CD4-positive, CD25-positive, alpha-beta regulatory T cell (primary cell): ENCODE measurements at places on chromosomes 11 and 22.

DNA sequence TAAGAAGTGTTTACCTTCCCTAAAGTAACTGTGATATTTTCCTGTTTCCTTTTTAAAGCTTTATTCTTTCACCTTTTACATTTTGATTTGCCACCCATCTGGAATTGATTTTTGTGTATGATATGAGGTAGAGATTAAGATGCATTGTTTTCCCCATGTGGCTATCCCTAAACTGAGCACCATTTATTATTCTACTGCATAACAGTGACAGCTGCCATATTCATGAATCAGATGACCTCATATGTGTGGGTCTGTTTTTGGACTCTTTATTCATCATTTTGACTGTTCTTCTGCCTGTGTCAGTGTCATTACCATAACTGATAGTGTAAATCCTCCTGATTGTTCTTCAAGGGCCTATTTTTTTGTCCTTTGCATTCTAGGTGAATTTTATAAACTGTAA is 50.8 kb downstream of the HIPK3 start:
- no peak overlapping the region for H3K27ac ChIP-seq
- no peak for DNase-seq
- no peaks in the 10 kb centered on the region for H3K27me3 ChIP-seq
- peaks cover 12% of the 10 kb centered on the region for H3K4me1 ChIP-seq

- H3K27ac ChIP-seq: no peak overlapping the region
- DNase-seq: no peak
- H3K36me3 ChIP-seq: no peaks in the 10 kb centered on the region
- peaks cover 14% of the 10 kb centered on the region for H3K4me1 ChIP-seq
- no peak overlapping the region for H3K4me3 ChIP-seq
These were observed 3.6 kb downstream of the LRFN4 start for GRCh38 chr11:66860449-66860831.

- H3K27ac ChIP-seq: no peak overlapping the region
- H3K4me1 ChIP-seq: no peaks in the 10 kb centered on the region
- H3K4me3 ChIP-seq: no peak overlapping the region
- H3K36me3 ChIP-seq: no peaks in the 10 kb centered on the region
- no peak for DNase-seq
These were observed 39.1 kb upstream of the SHISAL1 start for GRCh38 chr22:44351685-44352377.

DNA sequence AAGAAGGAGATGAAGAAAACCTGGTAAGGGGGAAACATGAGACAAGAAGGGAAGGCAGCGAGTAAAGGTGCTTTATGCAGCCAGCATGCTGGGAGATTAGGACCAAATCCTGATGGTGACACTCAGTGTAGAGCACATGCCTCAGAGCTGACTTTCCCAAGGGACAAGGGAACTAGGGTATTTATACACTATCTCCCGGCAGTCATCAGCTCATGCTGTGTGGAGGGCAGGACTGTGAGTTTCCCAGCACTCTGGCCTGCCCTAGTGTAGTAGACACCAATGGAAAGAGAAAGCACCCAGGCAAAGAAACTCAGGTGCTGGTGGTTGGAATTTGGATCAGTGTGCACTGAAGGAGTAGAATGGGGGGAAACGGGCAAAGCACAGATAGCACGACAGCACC is 128.3 kb upstream of the CSNK2A3 start:
- no peak for DNase-seq
- no peaks in the 10 kb centered on the region for H3K36me3 ChIP-seq
- H3K4me1 ChIP-seq: no peaks in the 10 kb centered on the region
- no peak overlapping the region for H3K4me3 ChIP-seq
- H3K27me3 ChIP-seq: peaks cover under 1% of the 10 kb centered on the region
- H3K27ac ChIP-seq: no peak overlapping the region
